ENCODE measurements at places on chromosomes 11 and 22.

- DNase-seq = no peak
These were observed 40.0 kb downstream of the WNT11 start for GRCh38 chr11:76166314-76166713.

DNA sequence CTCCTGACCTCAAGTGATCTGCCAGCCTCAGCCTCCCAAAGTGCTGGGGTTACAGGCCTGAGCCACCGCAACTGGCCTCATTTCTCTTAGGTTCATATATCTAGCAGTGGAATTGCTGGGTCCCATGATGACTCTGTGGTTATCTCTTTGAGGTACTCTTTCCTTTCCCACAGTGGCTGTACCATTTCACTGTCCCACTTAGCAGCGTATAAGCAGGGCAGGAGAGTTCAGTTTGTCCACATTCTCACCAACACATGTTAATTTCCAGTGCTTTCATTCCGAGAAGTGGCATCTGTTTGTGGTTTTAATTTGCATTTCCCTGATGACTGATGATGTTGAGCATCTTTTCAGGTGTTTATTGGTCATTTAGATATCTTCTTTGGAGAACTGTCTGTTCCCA, 16.4 kb downstream of the PRR5 start:
- no peak for DNase-seq

DNA sequence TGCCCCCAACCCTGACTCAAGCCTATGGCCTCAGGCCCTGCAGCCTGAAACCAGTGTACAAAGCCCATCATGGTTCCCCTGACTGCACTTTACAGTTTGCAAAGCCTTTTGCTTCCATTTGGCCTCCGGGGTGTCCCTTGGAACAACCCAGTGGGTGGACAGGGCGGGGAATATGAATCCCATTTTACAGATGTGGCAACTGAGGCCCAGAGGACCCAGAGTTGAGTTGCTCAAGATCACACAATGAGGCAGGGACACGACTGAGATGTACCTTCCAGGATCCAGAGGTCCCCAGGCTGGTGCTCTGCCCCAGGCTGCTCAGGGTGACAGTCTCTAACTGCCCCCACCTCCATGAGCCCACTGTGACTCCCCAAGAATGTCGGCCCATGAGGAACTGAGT, 5.4 kb upstream of the POLDIP3 start:
- DNase-seq = no peak

DNA sequence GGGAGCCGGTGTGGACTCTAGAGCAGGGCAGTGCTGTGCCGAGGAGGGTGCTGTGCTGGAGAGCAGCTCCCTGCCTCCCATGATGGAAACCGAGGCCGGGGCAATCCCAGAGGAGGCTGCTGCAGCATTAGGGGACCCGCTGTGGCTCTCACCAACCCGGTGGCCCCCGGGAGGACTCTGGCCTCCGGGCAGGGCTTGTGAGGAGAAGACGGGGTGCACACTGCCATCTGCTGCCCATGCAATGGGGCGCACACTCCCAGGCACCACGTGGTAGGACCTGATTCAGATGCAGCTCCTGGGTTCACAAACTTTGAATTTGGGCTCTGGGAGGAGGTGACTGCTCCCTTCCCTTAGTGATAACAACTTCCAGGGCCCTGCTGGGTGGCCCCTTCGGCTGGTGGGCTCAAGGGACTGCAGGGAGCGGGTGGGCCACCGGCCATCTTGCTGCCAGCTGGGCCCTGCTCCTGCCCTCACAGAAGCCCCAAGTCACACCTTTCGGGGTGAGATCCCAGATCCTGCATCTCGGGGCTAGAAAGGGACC, 93.8 kb upstream of the FGF3 start:
- DNase-seq = peak; percentile 39

GRCh38 chr11:125376856-125377255, 119.2 kb downstream of the FEZ1 start:
- no peak for DNase-seq

- no peak for DNase-seq
These were observed 198.6 kb downstream of the KIF18A start for GRCh38 chr11:27909386-27909785.

- no peak for DNase-seq
These were observed 132.5 kb downstream of the CACNA1I start for GRCh38 chr22:39703091-39703490.

- DNase-seq = no peak
These were observed 24.6 kb downstream of the MOV10L1 start for GRCh38 chr22:50114221-50115021.

GRCh38 chr11:80986421-80987074, 1545.7 kb upstream of the TENM4 start:
- no peak for DNase-seq

DNA sequence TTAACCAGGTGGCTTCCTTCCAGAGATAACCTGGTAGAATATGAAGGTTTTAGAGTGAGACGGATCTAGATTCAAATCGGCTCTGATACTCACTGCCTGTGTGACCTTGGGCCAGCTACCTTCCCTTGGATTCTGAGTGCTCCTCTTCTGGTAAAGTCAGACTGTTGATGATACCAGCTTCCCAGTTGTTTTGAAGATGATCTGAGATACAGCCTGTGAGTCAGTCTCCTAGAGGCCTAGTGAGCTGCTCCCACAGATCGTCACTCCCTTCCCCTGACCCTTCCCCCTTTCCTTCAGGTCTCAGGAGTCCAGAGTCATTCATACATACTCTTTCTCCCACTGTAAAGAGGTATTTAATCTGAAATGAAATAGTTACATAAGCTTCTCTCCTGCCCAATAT, 207.8 kb downstream of the GRIK4 start:
- no peak for DNase-seq

DNA sequence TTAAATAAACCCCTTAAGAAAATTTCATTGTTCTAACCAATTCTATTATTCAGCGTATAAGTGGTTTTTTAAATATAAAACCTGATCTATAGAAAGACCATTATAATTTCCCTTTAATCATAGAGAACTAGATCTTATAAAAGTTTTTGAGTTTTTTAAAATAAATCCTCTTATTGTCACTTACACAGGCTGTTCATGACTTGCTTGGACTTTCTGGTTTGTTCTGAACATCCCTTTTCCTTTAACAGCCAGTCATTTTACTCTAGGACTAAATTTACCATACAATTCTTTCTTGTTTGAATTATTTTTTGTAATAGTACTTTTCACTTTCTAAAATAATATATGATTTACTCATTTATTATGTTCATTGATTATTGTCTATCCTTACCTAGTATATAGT, 4.7 kb downstream of the NXPE2 start:
- DNase-seq = no peak

GRCh38 chr11:116636341-116636929, 136.4 kb downstream of the BUD13 start:
- no peak for DNase-seq

GRCh38 chr11:95692526-95693260, 96.9 kb downstream of the FAM76B start:
- DNase-seq = no peak

- no peak for DNase-seq
These were observed 4.5 kb downstream of the RAB36 start for GRCh38 chr22:23149743-23150238.

DNA sequence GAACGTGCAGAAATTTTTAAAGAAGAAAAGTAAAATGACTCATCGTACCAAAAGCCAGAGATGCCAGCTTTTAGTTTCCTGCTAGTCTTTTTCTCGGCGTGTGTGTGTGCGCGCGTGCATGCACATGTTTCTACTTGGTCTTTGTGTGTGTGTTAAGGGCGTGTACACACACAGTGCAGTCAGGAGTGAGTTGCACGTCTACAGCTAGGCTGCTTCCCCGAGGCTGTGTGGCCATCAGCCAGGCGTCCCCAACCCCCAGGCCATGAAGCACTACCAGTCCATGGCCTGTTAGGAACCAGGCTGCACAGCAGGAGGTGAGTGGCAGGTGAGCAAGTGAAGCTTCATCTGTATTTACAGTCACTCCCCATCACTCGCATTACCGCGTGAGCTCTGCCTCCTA, 36.4 kb downstream of the KCNQ1 start:
- peak; percentile 38 for DNase-seq

GRCh38 chr11:22657101-22657694, 9.2 kb upstream of the GAS2 start:
- DNase-seq = no peak

DNA sequence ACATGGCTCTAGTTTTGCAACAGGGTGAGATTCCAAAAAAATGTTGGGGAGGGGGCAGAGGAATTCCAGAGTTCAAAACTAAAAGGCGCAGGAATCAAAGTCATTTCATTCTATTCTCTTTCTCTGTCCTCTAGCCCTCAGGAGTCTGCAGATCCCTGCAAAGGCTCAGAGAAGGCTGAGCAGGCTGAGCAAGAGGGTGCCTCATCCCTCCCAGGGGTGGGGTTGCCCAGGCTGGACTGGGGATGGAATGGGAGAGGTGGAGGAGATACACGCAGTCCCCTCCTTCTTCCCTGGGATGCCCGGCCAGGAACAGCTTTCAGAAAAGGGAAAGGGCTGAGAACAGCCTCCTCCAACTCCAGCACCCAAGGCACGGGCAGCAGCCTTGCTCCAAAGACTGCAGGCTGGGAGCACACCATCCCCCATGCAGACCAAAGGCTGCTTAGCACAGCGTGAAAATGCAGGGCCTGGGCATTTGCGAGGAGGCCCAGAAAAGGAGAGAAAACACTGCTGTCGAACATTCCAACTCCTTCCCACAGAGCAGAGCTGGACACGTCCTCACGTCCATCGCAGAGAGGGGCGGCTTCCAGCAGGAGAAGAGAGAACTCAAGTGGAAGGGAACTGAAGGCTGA, 51.8 kb downstream of the MN1 start:
- DNase-seq = no peak

DNA sequence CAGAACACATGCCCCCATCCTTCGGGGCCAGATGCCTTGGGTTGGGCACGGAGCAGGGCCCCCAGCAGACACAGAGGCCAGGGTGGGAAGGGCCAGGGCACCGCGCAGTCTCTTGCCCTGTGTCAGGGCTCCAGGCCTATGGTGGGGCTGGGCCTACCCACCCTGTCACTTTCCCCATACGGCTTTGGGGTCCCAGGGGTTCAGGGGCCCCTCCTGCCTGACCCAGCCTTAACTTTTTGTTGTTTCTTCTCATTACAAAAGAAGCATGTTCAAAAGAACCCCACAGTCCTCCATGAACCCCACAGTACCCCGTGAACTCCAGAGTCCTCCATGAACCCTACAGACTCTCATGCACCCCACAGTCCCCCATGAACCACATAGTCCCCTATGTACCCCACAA, 33.0 kb upstream of the CCDC188 start:
- no peak for DNase-seq

GRCh38 chr22:48333323-48333763, 1494.3 kb downstream of the BRD1 start:
- DNase-seq = no peak

- no peak for DNase-seq
These were observed 17.3 kb upstream of the OOSP4B start for GRCh38 chr11:59999691-60000090.

DNA sequence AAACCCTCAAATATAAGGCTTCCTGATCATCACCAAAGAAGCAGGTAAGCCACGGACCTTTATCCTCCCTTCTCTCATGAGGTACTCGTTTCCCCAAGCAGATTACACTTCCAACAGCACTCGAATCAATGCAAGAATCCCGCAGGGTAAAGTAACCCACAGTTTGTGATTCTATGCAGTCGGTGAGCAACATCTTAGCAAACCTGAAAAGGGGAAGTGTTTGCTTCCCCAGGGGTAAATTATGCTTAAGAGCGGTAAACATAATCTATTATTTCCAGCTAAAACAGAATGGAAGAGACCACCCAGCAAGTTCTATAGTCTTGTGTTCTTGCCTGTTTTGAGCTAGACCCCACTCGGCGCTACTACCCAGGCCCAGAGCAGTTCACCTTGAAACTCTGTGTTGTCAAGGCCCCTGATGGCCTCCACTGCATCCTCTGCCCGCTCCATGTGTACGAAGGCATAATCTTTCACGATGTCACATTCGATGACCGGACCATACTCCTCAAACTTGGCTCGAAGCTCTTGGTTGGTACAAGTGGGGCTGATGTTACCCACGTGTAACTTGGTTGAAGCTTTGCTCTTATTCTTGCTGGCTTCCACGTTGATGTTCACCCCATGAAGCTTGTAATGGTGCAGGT, 1.3 kb downstream of the RBM4B start:
- DNase-seq = no peak

- DNase-seq = no peak
These were observed 241.8 kb upstream of the ARHGAP42 start for GRCh38 chr11:100445231-100445735.
